ENCODE measurements at places on chromosomes 13 and 19. TPM values are rescaled to one million over a fixed set of nuclear protein-coding genes. Genes with fewer than 3 reads are reported as not detected.

KLHL1 gene
- not detected for total RNA-seq

DNA sequence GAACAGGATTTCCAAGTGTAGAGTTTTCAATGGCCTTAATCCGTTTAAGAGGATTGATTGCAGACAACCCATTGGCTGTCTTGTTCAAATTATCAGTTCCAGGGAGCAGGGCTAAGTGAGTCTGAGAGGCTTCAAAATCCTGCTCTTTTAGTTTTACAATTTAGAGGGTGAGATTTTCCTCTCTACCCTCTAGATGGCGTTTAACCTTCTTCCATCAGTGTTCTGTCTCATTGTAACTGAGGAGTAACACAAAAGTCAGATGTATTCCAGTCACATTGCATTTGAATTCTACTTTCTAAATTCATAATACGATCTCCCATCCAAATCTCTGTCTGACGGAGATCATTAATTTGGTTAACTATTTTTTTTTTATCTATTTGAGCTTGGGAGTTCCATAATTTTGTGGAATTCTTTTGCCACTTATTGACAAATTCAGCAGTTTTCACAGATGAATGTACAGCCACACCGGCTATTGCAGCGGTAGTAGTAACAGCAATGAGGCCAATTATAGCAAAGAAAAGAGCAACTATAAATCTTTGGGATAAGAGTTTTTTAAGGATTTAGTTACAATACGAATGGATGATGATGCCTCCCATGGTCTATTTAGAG lies 7.8 kb upstream of the C19orf84 start:
- no peaks in the 10 kb centered on the region for H3K36me3 ChIP-seq
- peaks cover 8% of the 10 kb centered on the region for H3K4me1 ChIP-seq
- no peak overlapping the region for H3K4me3 ChIP-seq
- no peak overlapping the region for H3K27ac ChIP-seq
- H3K27me3 ChIP-seq = no peaks in the 10 kb centered on the region

DNA sequence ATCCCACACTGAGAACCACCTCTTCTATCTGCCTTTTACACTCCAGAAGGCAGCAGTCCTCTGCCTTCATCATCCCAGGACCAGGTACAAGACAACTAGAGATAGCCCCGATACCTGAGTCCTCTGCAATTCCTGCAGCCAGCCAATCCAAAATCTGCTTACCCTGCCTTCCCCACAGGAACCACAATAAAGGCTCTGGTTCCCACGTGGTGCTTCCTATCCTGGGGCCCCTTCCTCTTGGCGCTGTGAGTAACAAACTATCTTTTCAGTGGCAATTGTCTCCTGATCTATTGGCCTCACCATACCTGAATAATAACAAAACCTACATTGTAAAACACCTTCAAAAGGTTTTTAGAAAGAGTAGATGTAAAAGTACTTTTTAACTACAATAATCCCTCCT lies 63.1 kb downstream of the ZDHHC20 start:
- no peaks in the 10 kb centered on the region for H3K27me3 ChIP-seq
- H3K27ac ChIP-seq = no peak overlapping the region
- H3K36me3 ChIP-seq = peaks cover 5% of the 10 kb centered on the region

DNA sequence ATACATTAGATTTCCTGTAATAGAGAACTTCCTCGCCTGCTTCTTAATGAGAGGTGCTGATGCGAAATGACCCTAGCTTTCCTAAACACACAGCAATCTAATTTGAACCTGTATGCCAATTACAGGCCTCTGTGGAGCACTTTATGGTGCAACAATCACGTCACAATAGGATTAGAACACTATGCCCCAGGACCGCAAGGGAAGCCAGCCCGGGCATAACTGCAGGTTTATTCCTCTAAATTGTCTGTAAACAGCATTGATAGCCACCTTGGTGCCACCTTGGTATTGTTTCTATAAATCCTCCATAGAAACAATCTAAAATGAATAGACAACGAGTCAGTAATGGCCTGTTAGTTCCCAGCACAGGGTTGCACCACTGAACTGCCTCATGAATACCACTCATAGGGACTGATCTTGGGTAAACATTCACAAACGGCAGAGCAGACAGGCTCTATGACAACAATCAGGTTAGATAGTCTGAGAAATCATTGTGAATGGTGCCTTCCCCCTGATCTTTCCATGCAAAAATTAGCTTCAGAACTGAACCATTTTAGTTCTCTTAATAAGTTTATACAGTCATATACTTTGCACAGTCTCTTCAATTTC lies 182.5 kb upstream of the OBI1 start:
- no peak for DNase-seq
- H3K27ac ChIP-seq = no peak overlapping the region
- H3K4me1 ChIP-seq = no peaks in the 10 kb centered on the region
- H3K27me3 ChIP-seq = no peaks in the 10 kb centered on the region

PABPC3 gene
- not detected for total RNA-seq

- H3K4me1 ChIP-seq = no peaks in the 10 kb centered on the region
- DNase-seq = no peak
- H3K4me3 ChIP-seq = no peak overlapping the region
- H3K27me3 ChIP-seq = no peaks in the 10 kb centered on the region
Observed at GRCh38 chr19:37513397-37513796, 6.7 kb downstream of the ZNF793 start.

PCCA gene
- total RNA-seq = 3.6 TPM

DNA sequence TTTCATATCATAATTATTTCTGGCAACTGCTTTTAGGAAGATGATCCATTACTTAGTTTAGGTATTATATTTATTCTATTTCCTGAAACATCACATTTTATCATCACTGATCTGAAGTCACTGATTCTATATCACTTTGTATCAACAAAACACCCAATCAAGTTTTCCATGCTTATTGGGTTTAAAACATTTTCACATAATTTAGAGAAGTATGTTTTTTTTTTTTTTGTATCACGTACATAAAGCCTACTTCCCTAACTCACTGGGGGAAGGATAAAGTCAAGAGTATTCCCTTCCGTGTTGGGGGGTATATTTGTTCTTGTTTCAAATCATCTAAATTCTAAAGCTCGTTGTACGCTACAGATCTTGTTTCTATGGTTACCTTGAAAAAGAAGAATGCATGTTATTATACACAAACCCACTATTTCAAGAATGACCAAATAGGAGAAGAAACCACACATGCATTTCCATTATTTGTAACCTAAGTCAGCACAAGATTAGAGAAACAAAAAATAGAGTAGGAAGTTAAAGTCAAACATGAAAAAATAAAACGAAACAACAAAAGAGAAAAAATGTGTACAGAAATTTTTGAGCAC lies 637.2 kb upstream of the MIR17HG start:
- no peaks in the 10 kb centered on the region for H3K27me3 ChIP-seq
- no peak for DNase-seq

GRCh38 chr19:35718345-35719041 lies 690 bp downstream of the KMT2B start:
- H3K4me3 ChIP-seq = peak overlapping the region; percentile 79
- peaks cover 19% of the 10 kb centered on the region for H3K4me1 ChIP-seq
- H3K27ac ChIP-seq = peak overlapping the region; percentile 87

GRCh38 chr19:18300930-18301717 lies 19.7 kb upstream of the JUND start:
- peak overlapping the region; percentile 98 for H3K27ac ChIP-seq
- no peak overlapping the region for H3K4me3 ChIP-seq
- peaks cover 52% of the 10 kb centered on the region for H3K4me1 ChIP-seq
- no peaks in the 10 kb centered on the region for H3K27me3 ChIP-seq
- H3K36me3 ChIP-seq = no peaks in the 10 kb centered on the region
- DNase-seq = peak; percentile 69

- no peaks in the 10 kb centered on the region for H3K36me3 ChIP-seq
- H3K27ac ChIP-seq = no peak overlapping the region
- no peak overlapping the region for H3K4me3 ChIP-seq
- H3K27me3 ChIP-seq = no peaks in the 10 kb centered on the region
- H3K4me1 ChIP-seq = no peaks in the 10 kb centered on the region
Observed at GRCh38 chr19:32012206-32012605, 333.2 kb upstream of the ZNF507 start.

- peak overlapping the region; percentile 12 for H3K27ac ChIP-seq
- peak; percentile 95 for DNase-seq
- no peaks in the 10 kb centered on the region for H3K4me1 ChIP-seq
- H3K36me3 ChIP-seq = no peaks in the 10 kb centered on the region
- H3K27me3 ChIP-seq = no peaks in the 10 kb centered on the region
- H3K4me3 ChIP-seq = peak overlapping the region; percentile 36
Observed at GRCh38 chr19:38769635-38770211, 3.6 kb downstream of the LGALS7 start.

- H3K4me1 ChIP-seq = no peaks in the 10 kb centered on the region
- H3K36me3 ChIP-seq = no peaks in the 10 kb centered on the region
- no peaks in the 10 kb centered on the region for H3K27me3 ChIP-seq
- DNase-seq = peak; percentile 54
- H3K27ac ChIP-seq = no peak overlapping the region
- H3K4me3 ChIP-seq = no peak overlapping the region
Observed at GRCh38 chr19:30070968-30071632, 129.1 kb downstream of the URI1 start.

LILRA6 gene
- total RNA-seq = 25.1 TPM

- no peak overlapping the region for H3K27ac ChIP-seq
- no peaks in the 10 kb centered on the region for H3K36me3 ChIP-seq
- no peak for DNase-seq
- H3K27me3 ChIP-seq = no peaks in the 10 kb centered on the region
- no peak overlapping the region for H3K4me3 ChIP-seq
Observed at GRCh38 chr13:47413526-47413925, 516.7 kb upstream of the HTR2A start.

ZNF547 gene
- total RNA-seq = not detected

- no peaks in the 10 kb centered on the region for H3K4me1 ChIP-seq
- no peaks in the 10 kb centered on the region for H3K27me3 ChIP-seq
Observed at GRCh38 chr13:87274209-87274819, 396.9 kb upstream of the SLITRK5 start.

DNA sequence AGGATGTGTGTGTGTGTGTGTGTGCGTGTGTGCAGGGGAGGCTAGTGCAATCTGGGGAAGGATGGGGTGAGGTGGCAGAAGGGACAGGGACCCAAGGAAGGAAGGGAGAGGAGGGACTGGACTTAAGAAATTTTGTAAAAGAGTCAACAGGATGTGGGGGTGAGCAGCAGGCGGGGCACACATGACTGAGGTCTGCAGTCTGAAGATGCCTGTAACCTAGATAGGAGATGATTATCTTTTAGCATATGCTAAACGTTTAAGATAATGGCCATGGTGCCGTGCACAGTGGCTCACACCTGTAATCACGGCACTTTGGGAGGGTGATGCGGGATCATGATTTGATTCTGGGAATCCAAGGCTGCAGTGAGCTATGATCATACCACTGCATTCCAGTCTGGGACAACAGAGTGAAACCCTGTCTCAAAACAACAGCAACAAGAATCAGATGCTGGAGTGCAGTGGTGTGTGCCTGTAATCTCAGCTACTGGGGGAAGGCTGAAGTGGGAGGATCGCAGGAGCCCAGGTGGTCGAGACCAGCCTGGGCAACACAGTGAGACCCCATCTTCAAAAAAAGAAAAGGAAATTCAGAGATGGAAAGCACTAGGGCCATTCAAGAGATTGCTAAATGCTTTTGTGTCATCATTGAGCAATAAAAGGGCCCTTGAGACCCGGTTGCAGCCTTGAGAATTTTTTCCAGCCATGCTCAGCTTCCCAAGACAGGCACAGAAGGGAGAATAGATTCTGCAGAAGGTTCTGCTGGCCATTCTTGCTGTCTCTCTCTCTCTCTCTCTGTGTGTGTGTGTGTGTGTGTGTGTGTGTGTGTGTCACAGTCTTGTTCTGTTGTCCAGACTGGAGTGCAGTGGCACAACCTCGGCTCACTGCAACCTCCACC lies 3.8 kb upstream of the ZNF414 start:
- no peaks in the 10 kb centered on the region for H3K27me3 ChIP-seq
- DNase-seq = no peak
- H3K4me1 ChIP-seq = peaks cover 7% of the 10 kb centered on the region
- no peaks in the 10 kb centered on the region for H3K36me3 ChIP-seq
- H3K4me3 ChIP-seq = no peak overlapping the region

GRCh38 chr13:50401049-50401505 lies 385.8 kb downstream of the KCNRG start:
- H3K36me3 ChIP-seq = no peaks in the 10 kb centered on the region
- no peak for DNase-seq
- H3K4me3 ChIP-seq = no peak overlapping the region
- no peak overlapping the region for H3K27ac ChIP-seq
- H3K27me3 ChIP-seq = no peaks in the 10 kb centered on the region

DNA sequence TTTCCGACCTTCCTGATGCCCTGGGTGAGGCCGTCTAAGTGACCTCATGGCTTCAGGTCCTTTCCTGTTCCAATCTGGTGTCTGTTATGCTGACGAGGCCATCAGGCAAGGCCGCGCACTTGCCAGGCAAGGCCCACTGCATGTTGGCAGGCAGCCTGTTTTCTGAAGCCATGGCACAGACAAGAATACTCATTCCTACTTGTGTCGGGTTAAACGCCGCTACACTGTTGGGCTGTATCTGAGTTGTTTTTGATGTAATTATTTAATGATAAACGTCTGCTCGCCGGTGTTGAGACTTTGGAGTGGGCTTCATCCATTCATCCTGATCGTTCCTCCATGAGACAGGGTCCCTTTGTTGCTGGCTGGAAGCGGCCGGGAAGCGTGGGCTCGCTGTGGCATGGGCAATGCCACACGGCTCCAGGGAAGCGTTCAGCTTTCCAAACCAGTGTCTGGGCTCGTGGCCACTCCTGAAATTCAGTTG lies 92.1 kb downstream of the ATP11A start:
- H3K4me3 ChIP-seq = no peak overlapping the region
- DNase-seq = no peak
- no peaks in the 10 kb centered on the region for H3K36me3 ChIP-seq
- H3K27ac ChIP-seq = no peak overlapping the region

DNA sequence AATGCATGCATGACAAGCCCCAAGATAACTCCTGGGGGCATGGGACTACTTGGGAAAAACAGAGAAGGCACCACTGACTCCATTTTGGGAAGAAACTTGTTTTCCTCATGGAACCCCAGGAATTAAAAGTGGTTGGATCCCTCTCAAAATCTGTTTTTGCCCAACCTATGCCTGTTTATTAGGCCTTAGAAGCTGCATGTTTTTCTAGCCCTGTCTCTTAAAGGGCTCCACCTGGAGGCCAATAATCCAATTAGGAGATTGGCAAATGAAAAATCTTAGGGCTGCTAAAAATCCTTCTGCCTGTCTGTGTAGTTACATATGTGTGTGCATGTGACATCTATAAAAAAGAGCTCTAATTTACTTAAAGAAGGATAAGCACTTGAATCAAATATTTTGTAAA lies 26.9 kb downstream of the MED4 start:
- H3K27me3 ChIP-seq = no peaks in the 10 kb centered on the region
- DNase-seq = no peak
- H3K4me3 ChIP-seq = no peak overlapping the region
- H3K4me1 ChIP-seq = no peaks in the 10 kb centered on the region
- H3K27ac ChIP-seq = no peak overlapping the region

DNA sequence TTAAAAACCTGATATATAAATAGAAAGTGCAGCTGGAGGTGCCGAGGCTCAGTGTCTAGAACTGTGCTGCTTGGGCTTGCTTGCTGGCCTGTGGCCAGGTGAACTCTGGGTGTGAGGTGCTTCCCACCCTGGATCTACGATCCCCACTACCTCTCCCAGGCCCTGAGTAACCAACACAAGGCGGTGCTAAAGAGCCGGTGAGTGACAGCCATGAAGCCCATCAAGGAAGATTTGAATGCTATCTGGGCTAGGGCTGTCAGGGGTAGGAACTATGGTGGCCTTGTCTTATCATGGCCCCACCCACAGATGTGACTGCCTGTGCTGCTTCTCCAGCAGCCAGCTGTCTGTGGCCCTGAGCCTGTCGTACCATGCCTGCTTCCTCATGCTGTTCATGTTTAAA lies 25.6 kb upstream of the ZNF91 start:
- no peak overlapping the region for H3K4me3 ChIP-seq
- no peaks in the 10 kb centered on the region for H3K27me3 ChIP-seq
- H3K4me1 ChIP-seq = no peaks in the 10 kb centered on the region
- H3K36me3 ChIP-seq = no peaks in the 10 kb centered on the region
- no peak for DNase-seq
